ENCODE measurements at places on chromosomes 16 and 17.

GRCh38 chr16:81678326-81679095, 100.6 kb upstream of the PLCG2 start:
- DNase-seq, result no peak

DNA sequence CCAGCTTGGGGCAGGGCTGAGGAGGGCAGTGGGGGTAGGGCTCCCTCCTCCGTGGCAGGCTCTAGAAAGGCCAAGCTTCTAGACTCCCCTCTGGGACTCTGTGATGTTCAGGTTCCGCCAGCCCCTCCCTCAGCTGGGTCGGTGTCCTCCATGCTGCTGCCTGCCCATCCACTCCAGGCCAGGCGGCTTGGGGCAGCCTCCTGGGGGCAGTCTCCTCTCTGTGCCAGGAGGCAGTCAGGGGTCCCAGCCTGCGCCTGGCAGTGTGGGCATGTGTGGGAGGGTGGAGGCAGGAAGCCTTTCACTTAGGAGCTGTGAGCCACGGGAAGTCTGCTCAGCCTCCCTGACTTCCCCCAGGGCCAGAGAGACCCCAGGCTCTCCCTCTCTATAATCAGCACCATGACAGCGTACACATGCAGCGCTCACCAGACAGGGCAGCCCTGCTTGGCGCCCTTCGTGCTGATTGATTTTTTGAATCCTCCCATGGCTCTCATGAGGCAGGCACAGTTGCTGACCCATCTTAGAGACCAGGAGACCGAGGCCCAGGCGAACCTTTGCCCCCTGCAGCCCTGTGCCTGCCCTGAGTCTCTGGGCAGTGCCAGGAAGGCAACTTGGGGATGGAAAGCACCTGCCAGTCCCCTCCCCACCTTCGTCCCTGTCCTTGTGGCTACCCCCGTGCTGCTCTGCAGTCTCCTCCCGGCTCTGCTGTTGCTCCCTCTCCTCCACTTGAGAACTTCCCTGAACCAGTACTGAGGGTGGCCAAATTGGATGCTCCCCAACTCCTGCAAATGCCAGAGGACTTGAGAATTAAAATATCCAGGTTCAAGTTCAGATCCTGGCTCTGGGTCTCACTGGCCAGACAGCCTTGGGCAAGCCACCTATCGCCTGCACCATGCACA, 234.7 kb upstream of the GSE1 start:
- DNase-seq, result peak; percentile 39

DNA sequence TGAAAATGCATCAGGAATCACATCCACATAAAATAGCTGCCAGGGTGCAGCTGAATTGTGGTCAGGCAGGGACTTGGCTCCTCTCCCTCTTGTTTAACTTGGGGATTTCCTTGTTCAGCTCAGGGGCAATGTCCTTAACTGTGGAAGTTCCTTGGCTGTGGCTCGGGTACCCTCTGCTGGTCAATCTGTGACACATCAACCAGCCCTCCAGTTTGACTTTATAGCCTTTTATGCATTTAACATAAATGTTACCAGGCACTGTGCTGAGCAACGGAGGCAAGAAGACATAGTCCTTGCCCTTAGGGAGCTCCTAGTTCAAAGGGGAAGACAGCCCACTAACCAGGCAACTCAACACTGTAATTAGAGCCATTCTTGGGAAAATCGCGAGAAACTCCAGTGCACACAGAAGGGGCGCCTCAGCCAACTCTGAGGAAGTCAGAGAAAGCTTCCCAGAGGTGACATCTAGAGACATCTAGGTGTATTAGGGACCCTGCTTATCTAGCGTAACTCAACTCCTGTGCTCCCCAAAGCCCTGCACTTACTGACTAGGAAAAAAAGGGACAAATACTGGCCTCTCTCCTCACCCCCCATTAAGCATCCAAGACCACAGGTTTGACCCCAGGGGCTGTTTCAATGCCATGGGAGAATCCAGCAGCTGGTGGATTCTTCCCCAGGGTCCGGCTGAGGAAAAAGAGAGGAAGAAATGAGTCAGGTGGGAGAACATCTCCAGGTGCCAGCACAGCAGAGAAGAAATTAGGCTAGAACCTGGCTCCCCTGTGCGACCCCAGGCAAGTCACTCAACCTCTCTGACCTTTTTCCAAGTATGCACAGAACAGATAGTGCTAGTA, 17.3 kb upstream of the EEF2K start:
- DNase-seq, result peak; percentile 96

DNA sequence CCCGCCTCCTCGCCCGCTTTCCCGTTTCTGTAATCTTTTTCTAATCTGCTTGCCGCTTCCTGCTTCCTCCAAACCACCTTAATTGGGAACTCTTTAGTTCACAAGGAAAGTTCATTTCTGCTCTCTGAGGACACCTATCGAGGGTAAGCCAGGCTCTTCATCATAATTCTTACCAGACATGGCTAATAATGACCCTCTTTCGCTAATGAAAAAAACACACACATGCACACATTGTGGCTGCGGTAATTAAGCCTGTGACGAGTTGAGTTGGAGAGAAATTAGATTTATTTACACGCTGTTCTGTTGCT, 100.6 kb downstream of the ZNF423 start:
- peak; percentile 65 for DNase-seq

DNA sequence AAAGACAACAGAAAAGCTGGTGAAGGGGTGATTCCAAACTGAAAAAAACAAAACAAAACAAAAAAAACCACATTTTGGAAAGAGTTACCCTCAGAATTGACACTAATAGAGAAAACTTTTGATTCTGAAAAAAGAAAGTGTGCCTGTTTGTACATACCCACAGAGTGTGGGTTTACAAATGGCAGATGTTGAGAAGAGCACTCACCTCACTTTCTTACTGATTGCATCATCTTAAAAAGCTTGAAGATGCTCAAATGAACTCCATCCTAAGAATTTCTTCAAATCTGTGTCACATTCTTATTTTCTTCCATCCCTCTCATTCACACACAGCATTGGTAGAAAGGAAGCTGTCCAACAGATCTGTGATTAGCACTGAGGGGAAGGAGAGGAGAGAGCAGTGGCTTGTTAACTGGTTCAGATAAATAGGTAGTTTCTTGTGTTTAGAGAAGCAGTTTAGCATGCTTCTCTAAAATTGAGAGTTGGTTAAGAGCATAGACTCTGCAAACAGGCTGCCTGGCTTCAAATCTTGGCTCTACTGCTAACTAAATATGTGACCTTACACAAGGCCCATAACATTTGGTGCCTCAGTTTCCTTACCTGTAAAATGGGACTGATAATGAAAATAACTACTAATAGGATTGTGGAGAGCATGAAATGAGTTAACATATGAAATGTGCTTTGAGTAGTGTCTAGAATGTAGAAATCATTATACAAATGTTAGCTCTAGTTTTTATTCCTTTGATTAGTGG, 6.9 kb downstream of the GNAO1 start:
- DNase-seq, result no peak

- peak; percentile 40 for DNase-seq
These were observed 135.9 kb downstream of the KATNIP start for GRCh38 chr16:27685807-27686206.

DNA sequence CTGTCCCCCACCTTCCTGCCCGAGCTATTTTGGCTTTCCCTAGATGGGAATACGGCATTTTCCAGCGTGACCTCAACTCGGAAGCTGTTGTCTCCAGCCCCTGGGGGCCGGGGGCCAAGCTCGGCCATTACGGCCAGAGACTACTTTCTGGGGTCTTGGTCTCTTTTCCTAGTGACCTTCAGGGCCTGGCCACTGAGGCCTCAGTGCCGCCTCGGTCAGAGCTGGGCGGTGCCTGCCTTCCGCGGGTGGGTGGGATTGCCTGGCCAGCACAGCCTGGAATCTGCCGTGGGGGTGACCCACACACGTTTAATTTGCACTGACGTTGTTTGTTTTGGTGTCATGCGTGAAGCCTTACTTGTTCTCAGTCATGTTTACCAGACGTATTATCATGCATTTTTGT, 29.2 kb downstream of the TSC2 start:
- DNase-seq, result no peak

GRCh38 chr16:87286839-87287626, 30.2 kb downstream of the C16orf95 start:
- no peak for DNase-seq

- DNase-seq, result no peak
These were observed 4.1 kb downstream of the PRPSAP2 start for GRCh38 chr17:18862011-18862410.

DNA sequence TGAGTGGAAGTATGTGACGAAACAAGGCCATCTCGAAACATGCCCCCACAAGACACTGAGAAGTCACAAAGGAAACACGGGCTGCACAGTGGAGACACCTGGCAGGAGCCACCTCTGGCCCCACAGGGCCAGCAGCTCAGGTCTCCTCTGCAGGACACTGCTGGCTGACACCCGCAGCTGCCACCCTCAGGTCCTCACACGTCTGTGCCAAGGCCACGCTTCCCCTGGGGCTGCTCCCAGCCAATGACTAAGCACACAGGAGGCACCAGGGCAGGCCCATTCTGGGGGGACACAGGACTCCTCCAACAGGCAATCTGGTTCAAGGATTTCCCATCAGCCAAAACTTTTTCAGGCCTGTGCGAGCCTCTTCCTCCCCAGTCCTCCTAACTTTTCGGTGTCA, 36.4 kb downstream of the MBTPS1 start:
- DNase-seq, result no peak

DNA sequence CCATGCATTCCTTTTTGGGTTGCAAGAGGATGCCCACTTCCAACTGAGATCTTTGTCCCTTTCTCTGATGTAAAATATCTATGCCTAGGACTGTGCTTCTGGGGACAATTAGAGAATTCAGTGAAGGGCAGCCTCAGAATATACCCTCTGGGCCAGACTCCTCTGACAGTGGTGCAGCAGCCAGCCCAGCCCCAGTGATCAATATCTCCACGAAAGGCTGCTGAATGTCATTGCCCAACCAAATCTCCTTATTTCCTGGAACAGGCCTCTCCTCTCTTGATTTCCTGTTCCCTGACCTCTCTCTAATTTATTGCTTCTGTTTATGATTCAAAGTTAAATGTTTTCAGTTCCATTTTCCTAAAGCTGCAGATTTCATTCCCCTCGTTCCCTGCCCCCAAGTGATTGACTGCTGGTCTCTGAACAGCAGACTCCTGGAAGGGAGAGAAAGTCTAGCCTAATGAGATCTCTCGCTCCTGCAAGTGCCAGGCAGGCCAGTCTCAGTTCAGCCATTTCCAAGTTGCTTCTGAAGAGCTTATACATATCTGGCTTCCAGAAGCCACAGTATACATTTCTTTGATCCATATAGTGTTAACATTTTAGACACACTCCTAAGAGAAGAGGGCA, 104.4 kb upstream of the SALL1 start:
- DNase-seq, result no peak

DNA sequence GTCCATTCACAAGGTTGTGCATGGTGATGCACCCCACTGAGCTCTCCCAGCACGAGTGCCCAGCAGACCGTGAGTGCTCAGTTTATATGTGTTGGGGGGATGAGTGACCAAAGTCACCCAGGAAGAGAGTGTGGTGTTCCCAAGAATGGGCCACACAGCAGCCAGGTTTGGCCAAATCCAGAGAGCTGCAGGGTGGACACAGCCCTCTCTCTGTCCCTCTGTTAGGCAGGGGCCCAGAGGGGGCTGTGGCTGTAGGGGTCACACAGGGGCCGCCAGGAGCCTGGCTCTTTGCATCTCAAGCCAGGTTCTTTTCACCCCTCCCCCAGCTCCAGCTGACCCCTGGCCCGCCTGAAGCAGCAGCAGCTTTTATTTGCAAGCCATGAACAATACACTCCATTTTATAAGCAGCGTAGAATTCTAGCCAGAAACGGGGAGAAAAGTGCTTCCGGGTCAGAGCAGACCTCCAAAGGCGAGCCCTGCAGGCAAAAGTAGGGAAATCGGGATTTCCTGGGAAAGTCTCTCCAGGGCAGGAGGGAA, 13.3 kb downstream of the COTL1 start:
- no peak for DNase-seq

DNA sequence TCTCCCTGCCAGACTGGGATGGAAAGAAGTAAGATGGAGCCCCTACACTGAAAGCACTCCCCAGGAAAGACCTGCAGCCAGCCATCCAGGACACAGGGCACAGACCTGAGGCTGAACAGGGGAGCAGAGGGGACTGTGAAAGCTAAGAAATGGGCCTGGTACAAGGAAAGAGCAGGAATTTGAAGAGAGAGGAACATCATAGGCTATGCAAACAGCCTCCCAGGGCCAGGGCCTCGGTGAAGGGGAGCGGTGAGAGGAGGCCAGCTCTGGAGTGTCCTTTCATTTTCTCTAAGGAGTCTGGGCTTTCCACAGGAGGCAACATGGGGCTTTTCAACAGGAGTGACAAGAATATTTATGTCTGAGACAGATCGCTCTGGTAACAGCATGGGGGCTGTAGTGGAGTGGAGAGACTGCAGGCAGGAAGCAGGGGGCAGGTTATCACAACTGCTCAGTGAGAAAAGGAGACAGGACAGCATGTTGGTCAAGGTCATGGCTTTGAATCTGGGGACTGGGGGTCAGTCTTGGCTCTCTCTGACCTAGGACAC, 50.1 kb downstream of the TOM1L2 start:
- DNase-seq, result no peak

GRCh38 chr16:89922884-89923639, at the start of gene TUBB3:
TUBB3 (plus strand) TSS chr16:89923342; CDS start chr16:89923402, 60 bp downstream.
- DNase-seq, result peak; percentile 79

GRCh38 chr17:924711-925475, 54.7 kb downstream of the NXN start:
- no peak for DNase-seq

DNA sequence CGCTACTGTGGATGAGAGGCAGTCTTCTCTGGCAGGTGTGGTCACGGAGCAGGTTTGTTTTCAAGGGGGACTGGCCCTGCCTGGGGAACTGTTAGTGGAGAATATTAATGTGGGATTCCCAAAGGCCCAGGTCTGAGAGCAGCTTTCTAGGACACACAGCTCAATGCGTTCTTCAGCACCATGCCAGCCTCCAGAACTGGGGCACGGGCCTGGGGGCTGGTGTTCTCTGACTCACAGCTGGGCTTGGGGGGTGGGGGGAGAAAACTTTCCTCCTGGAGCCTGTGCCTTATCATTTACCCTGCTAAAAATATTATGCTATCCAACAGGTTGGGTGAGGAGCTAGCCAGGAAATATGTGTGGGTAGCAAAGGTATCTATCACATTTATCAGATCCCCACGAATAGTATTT, 13.5 kb upstream of the LHX1 start:
- no peak for DNase-seq

- peak; percentile 40 for DNase-seq
These were observed 557 bp downstream of the KCNG4 start for GRCh38 chr16:84239141-84239769.

- no peak for DNase-seq
These were observed 93.9 kb downstream of the SEC14L1 start for GRCh38 chr17:77234695-77235094.

Data from cardiac fibroblast (primary cell).